Activated T-cell treated with anti-CD3 and anti-CD28 coated beads, Interleukin-2, amount 50 U/mL, for 1 hour (primary cell): ENCODE measurements at places on chromosomes 13 and 19.

GRCh38 chr13:73937441-73937840 is 196.8 kb downstream of the KLF12 start:
- no peak for DNase-seq

DNA sequence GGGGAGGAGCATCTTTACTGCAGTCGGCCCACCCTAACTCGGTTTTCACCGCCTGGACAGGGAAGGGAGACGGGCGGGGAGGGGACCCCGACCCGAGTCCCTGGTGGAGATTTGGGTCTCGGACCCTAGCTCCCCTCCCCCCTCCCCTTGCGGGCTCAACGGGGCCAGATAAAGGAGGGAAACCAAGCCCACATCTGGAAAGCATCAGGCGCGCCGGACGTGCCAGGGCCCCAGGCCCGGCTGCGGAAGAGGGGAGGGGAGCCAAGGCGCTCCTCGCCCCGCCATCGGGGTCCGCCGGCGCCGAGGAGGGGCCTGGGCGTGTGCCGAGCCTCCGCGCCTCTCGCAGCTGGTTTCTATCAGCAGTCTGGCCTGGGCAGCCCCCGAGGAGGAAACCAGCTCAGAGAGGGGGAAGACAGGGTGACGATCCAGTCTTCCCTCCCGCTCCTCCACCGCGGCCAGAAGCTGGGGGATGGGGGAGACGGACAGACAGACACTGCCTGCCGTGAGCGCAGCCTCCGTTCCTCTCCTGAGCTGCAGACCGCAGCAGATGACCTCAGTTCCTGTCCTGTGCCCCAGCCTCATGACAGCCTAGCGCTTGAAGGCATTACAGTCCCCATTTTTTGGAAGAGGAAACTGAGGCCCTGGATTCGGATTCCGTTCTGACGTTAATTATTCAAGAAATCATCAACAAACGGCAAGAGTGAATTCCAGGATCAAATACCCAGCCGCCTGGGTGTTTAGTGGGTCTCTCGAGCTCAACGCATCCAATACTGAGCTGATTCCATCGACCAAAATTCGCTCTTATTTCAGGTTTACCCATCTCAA is 3.6 kb upstream of the GNG8 start:
- no peak for DNase-seq

DNA sequence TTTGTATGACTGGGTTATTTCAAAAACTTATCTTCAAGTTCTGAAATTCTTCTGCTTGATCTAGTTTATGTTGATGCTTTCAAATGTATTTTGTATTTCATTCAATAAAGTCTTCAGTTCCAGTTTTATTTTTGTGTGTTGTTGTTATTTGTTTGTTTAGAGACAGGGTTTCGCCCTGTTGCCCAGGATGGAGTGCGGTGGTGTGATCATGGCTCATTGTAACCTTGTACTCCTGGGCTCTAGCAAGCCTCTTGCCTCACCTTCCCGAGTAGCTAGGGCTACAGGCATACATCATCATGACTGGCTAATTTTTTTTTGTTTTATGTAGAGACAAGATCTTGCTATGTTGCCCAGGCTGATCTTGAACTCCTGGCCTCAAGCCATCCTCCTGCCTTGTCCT is 40.3 kb upstream of the ARHGEF7 start:
- no peak for DNase-seq

DNA sequence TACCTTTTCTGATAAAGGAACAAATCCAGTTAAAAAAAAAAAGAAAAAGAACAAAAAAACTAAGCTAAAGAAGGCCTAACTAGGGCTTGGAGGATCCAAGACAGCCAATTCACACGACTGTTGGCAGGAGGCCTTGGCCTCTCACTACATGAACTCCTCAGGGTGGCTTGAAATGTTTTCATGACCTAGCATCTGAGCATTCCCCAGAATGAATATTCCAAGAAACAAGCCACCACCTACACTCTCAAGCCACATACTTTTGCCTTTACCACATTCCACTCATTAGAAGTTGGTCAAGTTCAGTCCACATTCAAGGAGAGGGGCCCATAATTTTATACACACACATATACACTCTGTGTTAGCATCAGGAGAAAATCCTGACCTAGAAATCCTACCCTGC is 97.6 kb upstream of the SIAH3 start:
- DNase-seq = no peak

GRCh38 chr13:51276636-51277035 is 54.4 kb downstream of the FAM124A start:
- no peak for DNase-seq

DNA sequence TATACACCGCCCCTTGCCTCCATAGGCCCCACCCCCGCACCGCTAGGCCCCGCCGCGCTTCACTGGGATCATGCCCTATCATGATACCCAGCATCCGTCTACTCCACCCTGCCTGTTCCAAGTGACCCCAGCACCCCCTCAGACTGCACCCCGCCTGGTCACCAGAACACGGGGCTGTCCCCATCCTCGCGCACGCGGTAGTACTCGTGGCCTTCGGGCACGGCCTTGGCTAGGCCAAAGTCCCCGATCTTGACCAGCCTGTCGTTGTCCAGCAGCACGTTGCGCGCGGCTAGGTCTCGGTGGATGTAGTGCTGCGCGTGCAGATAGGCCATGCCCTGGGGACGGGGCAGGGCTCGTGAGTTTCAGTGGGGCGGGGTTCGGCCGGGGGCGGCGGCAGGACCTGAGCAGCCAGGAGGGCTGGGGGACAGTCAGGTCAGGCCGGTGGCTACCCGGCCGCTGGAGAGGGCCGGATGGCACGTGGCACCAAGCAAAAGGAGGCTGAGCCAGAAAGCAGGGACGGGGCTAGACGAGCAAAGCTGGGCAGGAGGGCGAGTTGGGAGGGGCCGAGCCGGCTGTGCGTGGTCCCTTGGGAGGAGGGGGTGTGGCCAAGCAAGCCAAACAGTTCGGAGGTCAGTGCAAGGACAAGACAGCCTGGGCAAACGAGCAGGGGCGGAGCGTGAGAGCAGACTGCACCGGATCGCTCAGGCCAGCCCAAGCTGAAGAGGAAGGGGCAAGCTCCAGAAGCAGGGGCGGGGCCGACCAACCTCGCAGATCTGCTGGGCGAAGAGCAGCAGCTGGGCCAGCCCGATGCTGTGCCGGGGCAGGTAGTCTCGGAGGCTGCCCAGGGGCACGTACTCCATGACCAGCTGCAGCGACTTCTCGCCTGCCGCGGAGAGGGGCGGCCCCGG is 13.6 kb upstream of the ICAM3 start:
- no peak for DNase-seq

DNA sequence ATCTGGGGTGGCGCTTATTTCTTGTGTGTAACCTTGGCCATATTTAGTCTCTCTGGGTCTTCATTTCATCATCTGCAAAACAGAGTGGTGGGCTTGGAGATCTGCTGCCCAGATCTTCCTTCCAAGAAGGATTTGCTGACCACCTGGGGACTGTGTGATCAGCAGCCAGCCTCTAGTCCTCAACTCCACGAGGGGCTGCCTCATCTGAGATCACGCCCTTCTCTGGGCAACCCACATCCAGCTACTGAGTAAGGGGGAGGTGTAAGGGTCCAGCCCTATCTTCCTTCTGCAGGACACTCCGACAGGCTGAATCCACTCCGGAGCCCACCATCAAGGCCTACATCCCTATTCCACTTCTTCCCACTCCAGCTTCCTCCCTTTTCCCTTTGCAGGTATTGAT is 57.9 kb downstream of the CHST8 start:
- no peak for DNase-seq

DNA sequence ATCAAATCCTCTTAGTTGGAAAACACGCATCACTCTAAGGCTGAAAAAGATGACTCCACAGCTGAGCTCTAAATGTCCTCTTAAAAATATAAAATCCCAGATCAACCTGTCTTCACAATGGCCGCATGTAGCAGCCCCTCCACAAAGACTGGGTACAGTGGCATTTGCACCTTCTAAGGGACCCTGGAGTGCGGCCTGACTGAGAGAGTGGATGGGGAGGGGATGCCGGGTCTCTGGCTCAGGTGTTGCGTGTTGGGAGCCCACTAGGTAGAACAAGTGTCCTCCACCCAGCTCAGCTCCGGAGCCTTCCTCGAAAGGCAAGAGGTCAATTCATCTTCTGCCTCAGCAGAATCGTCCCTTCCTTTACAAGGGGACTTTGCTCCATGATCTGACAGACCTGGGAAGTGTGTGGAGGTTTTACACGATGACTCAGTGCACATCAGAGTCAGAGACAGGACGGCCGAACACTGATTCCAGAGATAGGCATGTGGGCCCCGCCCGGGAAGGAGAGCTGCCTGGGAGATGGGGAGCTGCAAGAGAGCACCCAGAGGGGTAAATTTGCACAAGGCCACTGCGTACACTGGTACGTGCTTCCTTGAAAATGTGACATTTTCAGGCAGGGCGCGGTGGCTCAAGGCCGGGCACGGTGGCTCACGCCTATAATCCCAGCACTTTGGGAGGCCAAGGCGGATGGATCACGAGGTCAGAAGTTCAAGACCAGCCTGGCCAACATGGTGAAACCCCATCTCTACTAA is 23.5 kb upstream of the SLC15A1 start:
- no peak for DNase-seq

DNA sequence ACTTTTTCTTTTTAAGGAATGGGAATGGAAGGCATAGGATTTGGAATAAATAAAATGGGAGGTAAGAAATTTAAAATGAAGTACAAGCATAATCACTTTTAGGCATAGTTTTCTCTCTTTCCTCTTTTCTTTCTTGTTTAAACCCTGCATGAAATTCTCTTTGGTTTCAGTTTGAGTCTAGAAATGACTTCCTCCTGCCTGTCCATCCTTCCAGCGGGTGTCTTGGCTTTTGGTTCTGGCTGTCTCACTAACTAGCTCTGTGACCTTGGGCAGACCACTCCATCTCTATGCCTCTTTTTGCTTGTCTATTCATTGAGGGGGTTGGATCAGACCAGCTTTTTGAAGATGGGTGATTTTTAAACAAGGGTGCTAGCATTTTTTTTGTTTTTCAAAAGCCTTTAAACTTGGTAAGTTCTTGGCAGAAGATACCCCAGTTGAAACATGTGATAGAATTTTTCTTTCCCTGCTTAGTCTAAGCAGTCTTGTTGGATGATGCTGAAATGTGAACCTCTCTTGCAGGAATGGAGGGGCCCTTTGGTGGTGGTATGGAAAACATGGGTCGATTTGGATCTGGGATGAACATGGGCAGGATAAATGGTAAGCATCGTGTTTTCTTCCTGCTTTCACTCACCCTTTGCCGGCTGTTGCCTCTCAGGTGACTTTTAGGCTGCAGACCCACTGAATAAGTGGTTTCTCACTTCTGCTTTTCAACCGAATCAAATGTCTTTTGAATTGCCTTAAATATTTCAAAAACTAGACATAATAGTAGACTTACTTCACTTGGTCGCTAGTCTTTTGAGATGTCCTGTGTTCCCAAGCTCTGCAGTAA is 28.6 kb downstream of the PRAM1 start:
- no peak for DNase-seq

GRCh38 chr19:41323023-41323422 is 13.1 kb downstream of the CCDC97 start:
- DNase-seq = no peak

GRCh38 chr13:87754097-87754496 is 82.9 kb downstream of the SLITRK5 start:
- DNase-seq = no peak

- DNase-seq = no peak
Observed at GRCh38 chr13:107422421-107422820, 792.9 kb downstream of the LIG4 start.

DNA sequence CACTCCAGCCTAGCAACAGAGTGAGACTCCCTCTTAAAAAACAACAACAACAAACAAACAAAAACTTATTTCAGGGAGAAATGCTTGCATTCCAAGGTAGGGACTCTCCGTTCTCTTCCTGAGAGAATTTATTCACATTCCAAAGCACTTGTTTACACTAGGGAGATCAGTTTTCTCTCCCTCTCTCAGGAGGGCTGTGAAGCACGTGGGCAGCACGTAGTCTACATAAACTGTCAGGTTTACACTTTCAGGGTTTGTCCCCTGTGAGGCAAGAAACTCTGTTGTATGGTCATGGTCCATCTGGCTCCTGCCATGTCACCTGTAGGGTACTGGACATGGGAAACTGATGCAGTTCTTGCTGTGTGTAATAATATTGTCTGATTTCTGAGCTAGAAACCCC is 31.6 kb downstream of the WDR87 start:
- no peak for DNase-seq

- DNase-seq = no peak
Observed at GRCh38 chr13:27001705-27002104, 169.9 kb downstream of the USP12 start.

DNA sequence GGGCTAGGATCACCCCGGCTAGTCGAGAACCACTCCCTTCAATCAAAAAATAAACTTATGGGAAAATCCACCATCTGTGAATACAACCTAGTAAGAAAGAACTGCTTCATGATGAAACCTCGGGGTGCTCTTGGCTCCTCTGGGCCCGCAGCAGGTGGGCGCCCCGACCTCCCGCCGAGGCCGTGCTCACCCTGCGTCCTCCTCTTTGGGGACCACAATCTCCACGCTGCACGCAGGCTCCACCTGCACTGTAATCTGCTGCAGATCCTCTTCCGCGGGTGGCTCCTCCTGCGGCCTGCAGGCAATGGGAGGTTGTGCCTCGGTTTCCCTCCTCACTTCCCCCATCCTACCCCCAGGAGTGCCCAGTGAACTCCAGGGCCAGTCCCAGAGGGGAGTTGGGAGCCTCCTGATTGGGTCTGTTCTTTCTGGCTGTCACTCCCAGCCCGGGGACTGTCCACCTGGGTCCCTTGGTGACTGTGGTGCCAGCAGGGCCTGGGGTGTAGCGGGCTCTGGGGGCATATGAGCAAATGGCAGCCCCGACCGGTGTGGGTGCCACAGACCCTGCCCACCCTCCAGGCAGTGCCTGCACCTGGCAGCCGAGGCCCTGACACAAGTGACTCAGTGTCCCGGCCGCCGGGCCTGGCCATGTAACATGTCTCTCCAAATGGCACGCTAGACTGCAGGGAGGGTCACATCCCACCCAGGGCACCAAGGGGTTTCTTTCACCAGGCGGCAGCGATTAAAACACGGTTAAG is 15.1 kb upstream of the CACTIN start:
- no peak for DNase-seq

DNA sequence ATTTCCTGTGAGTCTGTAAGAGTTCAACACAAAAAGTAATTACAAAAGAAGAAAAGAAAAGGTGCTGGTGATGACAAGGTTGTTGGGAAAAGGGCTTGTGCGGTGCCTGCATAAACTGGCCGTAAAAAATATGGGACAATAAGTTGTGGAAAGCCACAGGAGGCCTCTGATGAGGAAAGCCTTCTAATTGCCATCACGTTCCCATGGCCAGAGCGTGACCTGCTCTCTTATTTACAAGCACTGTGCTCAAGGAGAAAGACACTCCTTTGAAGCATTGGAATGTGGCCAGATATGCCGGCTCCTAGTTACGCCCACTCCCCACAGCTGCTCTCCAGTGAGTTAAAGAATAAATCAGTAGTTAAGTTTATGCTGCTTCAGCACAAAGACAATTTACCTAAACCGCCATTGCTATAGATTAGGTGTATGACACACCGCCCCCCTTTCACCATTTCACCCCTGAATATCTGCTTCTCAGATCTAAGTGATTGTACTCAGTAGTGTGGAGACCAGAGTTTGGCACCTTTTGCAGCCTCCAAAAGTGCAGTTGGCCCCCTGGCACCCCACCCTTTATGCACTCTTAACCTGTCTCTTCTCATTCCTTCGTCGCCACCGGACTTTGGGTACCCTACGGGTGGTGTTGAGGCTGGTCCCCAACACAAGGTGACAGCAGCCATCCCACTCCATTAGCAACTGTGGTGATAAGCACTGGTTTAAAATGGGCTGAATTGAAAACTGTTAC is 8.1 kb upstream of the PGLYRP1 start:
- no peak for DNase-seq
